NCI-H1105 (cell line): ENCODE measurements at places on chromosomes 5 and 9.

- no peak for DNase-seq
Observed at GRCh38 chr5:107331882-107332281, 338.9 kb downstream of the EFNA5 start.

GRCh38 chr5:66285343-66285922 lies 141.3 kb downstream of the SREK1 start:
- no peak for DNase-seq

GRCh38 chr9:116264361-116264760 lies 110.8 kb downstream of the PAPPA start:
- no peak for DNase-seq

DNA sequence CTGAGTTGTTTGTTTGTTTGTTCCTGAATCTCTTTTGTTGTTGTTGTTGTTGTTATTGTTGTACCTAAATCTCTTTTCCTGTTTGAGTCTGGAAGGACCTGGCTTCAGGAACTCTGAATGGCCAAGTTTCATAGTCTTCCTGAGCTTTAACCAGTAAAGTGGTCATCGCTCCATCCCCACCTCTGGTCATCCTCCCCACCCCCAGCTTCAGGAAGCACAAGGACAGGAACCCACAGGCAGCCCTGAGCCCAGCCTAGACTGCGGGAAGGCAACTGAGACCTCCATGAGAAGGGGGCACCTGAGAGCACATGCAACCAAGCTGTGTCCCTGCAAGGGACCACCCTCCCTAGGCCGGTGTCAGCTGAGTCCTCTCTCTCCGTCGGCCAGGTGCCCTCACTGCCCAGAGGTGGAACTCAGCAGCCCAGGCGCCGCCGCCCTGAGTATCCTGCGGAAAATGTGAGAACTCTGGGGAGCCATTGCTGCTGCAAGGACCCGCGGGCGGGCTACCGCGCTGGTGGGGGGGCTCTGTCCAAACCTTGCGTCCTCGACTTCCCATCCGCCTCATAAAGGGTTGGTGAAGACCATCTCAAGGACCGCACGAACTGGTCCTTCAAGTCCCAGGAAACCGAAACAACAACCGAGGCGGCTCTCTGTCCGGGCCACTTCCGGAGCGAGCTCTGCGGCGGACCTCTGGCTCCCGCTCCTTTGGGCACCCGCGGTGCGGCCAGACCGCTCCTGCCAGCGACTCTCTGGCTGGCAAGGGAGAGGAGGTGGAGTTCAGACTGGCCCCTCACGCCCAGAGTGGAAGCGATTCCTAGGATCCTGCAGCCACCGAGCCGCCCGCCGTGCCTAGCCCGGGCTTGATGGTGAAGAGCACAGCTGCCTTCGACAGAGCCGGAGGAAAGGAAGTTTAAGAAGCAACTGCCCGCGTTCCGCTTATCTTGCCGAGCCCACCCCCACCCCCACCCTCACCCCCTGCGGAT lies 4.2 kb downstream of the BARX1 start:
- no peak for DNase-seq

DNA sequence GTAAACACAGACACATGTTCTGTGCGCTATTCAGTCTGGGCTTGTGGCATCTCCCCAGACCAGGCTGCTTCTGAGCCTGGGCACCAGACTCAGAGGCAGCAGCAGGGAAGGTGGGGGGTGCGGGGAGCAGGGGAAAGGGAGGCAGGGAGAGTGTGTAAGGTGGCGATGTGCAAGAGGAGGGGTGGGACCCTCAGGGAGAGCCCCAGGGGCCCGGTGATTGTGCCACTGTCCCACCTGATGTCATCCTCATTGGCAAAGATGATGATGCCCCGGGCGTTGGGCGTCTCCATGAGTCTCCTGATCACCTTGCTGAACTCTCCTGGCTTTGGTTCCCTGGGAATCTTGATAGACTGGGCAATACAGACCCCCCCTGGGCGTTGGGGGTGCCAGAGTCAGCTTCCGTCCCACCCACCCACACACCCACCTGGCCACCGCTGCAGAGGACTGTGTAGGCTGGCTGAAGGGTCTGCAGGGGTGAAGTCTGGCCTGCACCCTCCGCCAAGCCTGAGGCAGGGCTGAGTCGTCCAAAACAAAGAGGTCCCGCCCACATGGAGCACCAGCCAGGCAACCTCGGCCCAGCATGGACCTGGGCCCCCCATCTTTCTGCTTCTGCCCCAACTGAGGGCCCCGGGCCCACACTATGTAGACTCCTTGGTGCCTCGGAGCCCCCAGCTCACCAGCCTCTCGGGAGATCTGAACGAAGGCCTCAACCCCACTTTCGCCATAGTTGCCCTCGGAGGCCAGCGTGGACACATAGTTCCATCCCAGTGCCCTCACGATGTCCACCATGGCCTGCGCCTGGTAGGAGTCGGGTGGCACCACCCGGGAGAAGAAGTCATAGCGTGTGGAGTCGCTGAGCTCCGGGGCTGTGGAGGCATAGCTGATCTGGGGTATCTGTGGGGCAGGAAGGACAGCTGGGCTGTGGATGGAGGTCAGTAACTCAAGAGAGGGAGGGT lies 3.7 kb downstream of the GRM6 start:
- no peak for DNase-seq

DNA sequence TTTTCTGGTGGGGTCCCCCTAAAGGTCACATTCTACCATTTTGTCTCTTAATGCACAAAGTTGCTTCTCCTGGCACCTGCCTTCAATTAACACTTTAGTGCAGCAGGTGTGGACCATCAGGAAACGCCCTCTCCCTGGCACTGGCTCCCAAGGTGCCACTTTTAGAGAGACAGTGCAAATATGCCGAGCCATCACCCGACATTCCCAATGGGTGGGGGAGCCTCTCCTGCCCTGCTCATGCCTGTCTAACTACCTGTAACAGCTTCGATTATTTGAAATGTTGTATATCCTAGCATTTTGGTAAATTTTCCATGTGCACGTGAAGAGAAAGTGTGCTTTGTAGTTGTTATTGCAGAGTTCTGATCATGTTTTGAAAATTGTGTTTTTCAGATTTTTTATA lies 13.2 kb upstream of the LRRC14B start:
- DNase-seq = peak; percentile 3

DNA sequence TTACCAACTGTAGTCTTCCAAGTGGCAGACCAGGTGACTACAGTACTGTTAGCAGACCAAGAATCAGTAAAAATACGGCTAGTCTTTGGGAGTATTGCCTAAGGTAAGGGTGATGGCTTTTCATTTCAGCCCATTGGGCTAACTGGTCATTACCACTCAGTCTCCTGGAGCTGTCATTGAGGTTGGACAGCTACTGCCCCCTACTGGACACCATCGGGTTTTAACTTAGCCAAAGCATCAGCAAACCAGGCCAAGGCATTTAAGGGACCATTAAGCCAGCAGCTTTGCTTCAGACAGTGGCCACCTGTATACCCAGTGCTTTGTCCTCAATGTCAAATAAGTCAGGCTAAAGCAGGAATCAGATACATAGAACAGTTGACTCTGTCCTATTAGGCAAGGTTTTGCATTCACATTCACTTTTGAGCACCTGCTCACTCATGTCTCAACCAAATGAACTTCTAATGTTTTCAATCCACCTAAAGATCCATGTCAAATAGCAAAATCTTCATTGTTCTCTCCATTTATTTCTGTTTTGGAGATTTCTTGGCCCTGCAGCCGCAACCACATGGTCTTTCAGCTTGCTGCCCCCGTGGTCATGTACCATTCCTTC lies 117.2 kb downstream of the INVS start:
- DNase-seq = no peak

DNA sequence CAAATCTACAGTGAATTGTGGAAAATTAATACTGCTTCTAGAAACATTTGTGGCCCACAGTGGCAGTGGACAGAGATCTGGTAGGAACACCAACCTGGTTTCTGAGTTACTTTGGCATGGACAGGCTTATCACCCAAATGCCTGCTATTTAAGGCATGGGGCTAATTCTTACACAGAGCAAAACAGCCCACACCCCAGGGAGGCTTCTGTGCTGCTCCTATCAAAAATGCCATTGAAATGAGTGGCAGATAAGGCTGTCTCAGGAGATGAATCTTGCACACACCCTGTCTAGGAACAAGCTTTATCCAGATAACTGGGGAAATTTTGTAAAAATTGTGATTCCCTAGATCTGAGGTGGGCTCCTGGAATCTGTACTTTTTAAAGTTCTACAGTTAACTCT lies 307.1 kb downstream of the TLE1 start:
- DNase-seq = no peak

- no peak for DNase-seq
Observed at GRCh38 chr5:158995694-158996173, 104.0 kb downstream of the EBF1 start.

GRCh38 chr9:94577036-94577435 lies 16.6 kb downstream of the FBP2 start:
- no peak for DNase-seq

- no peak for DNase-seq
Observed at GRCh38 chr5:66169534-66169933, 25.4 kb downstream of the SREK1 start.

- no peak for DNase-seq
Observed at GRCh38 chr5:91291628-91292569, 91.2 kb downstream of the ARRDC3 start.

DNA sequence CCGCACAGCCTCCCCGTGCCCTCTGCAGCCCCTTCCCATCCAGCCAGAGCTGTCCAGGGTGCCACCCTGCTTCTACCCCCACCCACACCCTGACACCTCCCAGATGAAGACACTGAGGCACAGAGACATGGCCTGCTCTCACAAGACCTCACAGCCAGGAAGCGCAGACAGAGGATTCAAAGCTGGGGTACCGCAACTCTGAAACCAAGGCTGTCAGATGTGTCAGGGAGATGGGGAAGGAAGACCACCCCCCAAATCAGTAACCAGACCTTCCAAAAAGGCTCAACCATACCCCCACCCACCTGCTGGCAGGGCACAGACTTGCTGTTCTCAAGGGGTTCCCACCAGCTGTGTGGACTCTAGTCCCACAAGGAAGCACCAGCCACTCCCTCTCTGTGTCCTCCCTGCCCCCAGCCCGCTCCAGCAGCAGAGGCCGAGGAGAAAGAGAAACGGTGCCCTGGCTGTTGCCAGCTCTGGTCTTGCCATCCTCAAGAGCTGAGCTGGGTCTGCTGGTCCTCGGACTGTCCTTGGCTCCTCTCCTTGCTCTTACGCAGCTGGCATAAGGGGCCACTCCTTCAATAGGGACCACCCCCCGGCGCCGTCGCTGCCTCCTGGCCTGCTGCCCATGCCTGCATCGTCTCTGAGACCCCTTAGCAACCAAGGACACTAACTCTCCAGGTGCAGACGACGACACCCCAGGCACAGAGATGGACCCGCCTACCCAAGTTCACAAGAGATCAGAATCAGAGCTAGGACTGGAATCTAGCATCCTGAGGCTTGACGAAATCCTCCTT lies 699 bp downstream of the AKNA start:
- DNase-seq = no peak

DNA sequence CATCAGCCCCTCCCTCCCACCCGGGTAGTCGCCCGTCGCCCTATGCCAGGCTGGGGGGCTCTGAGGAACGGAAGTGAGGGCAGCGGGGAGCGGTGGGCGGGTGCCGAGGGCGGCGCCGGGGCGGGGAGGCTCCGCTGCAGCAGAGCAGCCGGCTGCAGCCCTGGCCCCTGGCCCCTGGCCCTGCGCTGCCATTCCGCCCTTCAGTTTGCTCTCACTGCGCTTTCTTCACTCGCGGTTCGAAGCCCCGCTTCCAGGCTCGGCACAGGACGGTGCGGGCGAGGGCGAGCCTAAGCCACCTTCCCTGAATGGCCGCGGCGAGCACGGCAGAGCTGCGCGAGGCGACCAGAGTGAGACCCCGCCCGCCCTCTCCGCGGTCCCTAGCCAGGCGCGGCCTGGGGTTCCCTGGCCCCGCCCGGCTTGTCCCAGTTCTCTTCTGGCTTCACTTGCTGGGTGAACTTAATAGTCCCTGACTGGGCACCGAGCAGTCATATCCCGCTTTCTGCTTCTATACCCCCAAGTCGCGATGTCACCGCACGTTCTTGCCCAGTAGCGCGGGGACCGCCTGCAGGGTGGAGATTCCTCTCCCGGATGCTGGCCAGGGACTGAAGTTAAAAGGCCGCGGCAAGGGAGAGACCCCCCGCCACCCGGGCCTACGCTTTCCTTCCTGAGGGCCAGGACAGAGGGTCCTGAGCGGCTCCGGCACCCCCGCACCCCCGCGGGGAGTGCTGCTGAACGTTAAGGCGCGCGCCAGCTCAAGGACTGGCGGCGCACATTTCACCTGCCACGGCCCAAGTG lies 623 bp upstream of the TRIM36 start:
- DNase-seq = no peak

- no peak for DNase-seq
Observed at GRCh38 chr5:167639766-167640165, 651.7 kb upstream of the WWC1 start.

- DNase-seq = no peak
Observed at GRCh38 chr9:16521868-16522411, 348.5 kb downstream of the BNC2 start.
